ENCODE measurements at places on chromosomes 1 and 21. TPM values are rescaled to one million over a fixed set of nuclear protein-coding genes. Genes with fewer than 3 reads are reported as not detected.

- DNase-seq: no peak
Observed at GRCh38 chr1:107132780-107133179, 8.1 kb upstream of the NTNG1 start.

GRCh38 chr21:27024301-27024700, 57.4 kb upstream of the ADAMTS5 start:
- DNase-seq: no peak

DNA sequence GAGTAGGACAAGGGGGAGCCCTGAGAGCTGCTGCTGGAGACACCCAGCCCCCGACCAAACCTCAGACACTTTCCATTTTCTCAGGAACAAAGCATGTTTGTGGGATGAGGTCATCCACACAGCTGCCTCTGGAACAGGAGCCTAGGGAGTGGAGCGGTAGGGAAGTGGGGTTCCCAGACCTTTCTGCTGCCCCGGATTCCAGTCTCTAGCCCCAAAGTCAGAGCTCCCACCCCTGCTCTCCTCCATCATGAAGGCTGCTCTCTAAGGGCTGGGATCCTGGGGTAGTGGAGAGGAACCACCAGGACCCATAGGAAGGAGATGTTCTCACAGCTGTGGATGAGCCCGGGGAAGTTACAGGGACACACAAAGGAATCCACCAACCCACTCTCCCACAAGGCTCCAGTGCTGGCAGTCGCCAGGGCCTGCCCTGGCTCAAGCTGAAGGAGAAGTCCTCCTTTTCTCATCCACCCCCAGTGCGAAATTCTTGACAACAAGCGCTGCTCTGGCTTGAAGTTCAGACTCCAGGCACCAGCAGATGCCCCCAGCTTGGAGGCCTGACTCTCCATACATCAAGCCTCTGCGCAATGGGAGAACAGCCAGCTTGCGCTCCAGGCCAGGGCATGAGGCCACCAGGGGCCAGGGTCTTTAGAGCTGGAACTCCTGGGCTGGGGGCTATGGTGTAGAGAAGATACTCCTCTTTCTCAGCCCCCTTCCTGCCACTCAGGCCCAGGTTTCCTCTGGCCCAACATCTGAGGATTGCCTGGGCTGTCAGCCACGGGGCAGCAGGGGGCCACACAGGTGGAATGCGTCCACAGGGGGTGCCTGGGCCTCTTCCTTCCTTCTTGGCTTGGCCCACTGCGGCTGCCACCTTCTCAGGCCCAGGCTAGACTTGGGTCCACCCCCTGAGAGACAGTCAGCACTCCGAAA, 4.5 kb downstream of the FHL3 start:
- DNase-seq: peak; percentile 61

DNA sequence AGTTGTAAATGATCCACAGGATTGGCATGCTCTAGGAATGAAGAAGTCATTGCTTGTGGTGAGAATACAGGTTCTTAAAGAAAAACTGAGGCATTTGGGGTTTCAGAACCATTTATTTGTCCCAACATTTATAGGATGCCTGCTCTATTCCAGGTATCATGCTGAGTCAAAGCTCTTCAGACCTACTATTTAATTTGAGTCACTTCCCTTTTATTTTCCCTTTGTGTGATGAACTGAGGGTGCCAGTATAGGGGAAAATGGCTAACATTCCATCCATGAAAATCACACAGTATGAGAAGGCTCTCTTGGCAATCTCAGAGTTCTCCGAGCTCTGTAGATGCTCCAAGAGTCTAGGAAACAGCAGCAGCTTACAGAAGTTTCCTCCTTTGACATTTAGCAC, 110.4 kb downstream of the RNF220 start:
- DNase-seq: no peak

- no peak for DNase-seq
Observed at GRCh38 chr1:34911465-34911864, 18.0 kb downstream of the DLGAP3 start.

GRCh38 chr1:42952303-42953001, 6.2 kb downstream of the SLC2A1 start:
- DNase-seq: no peak

DNA sequence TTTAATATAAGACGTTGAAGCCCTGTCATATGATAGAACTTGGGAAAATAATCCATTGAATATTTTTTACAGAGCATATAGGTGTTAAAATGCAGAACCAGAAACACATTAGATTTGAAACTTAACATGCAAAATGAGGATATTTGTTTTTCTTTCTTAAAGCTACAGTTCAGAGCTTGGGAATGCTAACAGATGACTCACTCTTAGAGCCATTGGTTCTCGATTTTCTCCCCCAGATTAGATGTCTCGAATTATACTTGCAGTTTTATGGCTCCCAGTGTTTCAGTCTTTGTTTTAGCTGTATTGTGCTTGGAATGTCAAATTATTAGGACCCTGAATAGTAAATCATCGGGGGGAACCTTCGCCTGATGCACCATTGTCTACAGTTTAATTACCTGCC, 575.7 kb upstream of the ZP4 start:
- no peak for DNase-seq

GRCh38 chr1:156559086-156559796, 13.1 kb downstream of the IQGAP3 start:
- DNase-seq: no peak

- no peak for DNase-seq
Observed at GRCh38 chr1:24870551-24871195, 59.4 kb downstream of the RUNX3 start.

DNA sequence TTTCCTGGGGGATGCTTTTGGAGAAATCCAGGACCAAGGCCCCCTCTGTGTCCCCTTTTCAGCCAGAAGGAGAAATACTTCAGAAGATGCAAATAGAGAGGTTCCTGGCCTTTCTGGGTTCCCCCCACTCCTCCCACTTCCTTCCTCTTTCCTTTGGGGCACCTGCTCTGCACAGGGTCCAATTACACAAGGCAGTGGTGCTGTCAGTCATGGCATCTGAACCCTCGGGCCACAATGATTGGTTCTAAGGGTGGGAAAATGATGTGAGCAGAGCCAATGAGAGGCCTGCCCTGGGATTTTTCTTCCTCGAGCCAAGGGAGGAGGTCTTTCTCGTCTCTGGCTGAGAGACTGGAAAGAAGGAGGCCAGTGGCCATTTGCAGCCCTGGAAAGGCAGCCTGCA, 282.2 kb downstream of the NPHP4 start:
- DNase-seq: no peak

GRCh38 chr1:157551694-157552693, at the start of gene FCRL5:
Gene FCRL5, minus strand, starts transcription at chr1:157552515. Its CDS starts 153 bp downstream, at chr1:157552362.
- no peak for DNase-seq

DNA sequence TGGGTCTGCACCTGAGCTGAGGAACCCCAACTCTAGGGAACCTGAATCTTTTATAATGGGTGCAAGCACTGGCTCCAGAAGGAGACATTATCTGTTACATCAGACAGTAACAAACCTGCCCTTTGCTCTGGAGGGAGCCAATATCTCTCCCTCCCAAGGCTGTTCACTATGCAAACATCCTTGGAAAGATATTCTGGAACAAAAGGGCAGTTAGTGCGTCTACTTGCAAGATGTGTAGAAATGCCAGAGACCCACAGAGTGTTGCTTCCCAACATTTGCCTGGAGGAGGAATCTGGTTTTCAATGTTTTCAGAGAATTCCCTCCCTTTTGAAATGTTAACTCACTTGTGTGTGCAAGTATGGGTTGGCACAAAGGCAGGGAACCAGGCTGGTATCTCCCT, 31.9 kb downstream of the UMODL1 start:
- DNase-seq: no peak

GRCh38 chr1:94619731-94620130, 78.2 kb upstream of the F3 start:
- DNase-seq: no peak

GRCh38 chr1:89884718-89885596, 64.1 kb downstream of the LRRC8D start:
- no peak for DNase-seq

DNA sequence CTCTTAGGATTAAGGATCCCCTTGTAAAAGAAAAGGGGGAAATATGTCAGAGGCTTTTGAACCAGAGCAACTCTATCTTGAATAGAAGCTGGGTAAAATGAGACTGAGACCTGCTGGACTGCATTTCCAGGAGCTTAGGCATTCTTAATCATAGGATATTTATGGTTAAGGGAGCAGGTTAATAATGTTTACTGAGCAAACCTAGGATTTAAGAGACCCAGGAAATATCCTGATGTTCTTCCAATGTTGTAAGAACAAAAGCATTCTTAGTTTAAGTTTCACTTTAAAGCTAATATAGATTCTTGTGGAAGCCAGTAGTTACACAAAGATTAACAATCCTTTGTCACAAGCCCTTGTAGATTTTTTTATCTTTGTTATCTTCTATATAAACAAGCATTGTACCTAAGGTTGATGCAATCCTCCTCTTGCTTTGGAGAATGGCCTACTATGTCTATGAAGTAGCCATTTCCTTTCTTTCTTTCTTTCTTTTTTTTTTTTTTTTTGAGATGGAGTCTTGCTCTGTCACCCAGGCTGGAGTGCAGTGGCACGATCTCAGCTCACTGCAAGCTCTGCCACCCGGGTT, 570.2 kb upstream of the BEND5 start:
- DNase-seq: no peak

GRCh38 chr1:41724248-41724647, 194.5 kb downstream of the HIVEP3 start:
- no peak for DNase-seq

- no peak for DNase-seq
Observed at GRCh38 chr1:115929881-115930280, 46.4 kb upstream of the SLC22A15 start.

DNA sequence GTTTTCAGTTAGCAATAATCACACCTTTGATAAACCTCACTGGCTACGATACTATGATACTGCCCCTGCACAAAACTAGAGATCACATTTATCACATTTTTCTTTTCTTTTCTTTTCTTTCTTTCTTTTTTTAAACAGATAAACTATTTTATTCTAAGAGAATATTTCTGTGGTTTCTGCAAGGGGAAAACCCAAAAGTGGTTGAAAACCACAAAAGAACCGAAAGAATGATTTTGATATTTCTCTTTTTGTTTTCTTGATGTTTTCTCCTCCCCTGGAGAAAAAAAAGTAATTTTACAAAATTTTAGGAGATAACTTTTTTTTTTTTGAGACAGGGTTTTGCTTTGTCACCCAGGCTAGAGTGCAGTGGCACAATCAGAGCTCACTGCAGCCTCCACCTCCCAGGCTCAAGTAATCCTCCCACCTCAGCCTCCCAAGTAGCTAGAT, 18.4 kb upstream of the FRRS1 start:
- no peak for DNase-seq

DNA sequence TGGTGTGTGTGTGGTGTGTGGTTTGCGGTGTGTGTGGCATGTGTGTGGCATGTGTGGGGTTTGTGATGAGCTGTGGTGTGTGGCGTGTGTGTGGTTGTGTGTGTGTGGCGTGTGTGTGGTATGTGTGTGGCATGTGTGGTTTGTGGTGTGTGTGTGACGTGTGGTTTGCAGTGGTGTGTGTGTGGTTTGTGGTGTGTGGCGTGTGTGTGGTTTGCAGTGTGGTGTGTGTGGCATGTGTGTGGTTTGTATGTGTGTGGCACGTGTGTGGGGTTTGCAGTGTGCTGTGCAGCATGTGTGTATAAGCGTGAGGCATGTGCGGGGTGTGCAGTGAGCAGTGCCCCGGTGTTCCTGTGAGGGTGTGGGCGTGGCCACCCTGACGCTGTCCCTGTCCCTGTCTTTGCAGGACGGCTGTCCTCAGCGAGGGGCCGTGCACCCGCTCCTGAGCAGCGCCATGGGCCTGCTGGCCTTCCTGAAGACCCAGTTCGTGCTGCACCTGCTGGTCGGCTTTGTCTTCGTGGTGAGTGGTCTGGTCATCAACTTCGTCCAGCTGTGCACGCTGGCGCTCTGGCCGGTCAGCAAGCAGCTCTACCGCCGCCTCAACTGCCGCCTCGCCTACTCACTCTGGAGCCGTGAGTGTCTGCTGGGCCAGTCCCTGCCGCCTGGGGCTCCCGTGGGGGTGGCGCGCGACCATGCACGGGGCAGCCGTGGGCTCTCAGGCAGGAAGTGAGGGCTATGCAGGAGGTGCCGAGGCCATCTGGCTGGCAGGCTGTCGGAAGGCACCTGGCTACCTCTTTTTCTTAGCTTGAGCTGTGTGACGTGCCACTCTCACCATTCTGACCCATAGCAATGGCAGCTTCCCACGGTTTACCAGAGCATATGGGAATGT, 52.6 kb upstream of the TRAPPC10 start:
- DNase-seq: no peak

DNA sequence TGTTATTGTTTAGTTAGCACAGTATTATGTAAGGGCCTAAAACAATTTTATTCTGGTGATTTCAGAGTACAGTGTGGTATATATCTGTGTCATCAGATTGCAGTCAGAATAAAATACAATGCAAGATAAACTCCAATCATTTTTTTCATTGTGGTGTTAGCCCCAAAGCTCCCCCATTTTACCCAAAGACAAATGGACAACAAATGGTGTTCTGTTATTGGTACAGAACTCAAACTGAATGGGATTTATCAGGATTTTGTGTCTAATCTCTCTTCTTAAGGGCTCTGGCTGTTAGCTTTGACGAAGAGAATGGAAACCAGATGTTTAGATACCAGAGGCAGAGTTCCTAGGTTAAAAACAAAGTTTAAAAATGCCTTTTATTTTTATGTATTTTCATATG, 163.1 kb upstream of the USP25 start:
- DNase-seq: no peak

SPRR5 gene
- total RNA-seq: not detected

KIF2C gene
- 0.87 TPM for total RNA-seq

TTC24 gene
- total RNA-seq: not detected

PLD5 gene
- not detected for total RNA-seq

LYPLA2 gene
- total RNA-seq: 28.9 TPM

PIGK gene
- total RNA-seq: 28.3 TPM

LCE1C gene
- not detected for total RNA-seq

PFKFB2 gene
- 99.0 TPM for total RNA-seq

DMRTA2 gene
- total RNA-seq: not detected

C1orf141 gene
- total RNA-seq: not detected
